Astrocyte (in vitro differentiated cells and primary cell): ENCODE measurements at places on chromosomes 7 and 10. TPM values are rescaled to one million over a fixed set of nuclear protein-coding genes. Genes with fewer than 3 reads are reported as not detected.

DNA sequence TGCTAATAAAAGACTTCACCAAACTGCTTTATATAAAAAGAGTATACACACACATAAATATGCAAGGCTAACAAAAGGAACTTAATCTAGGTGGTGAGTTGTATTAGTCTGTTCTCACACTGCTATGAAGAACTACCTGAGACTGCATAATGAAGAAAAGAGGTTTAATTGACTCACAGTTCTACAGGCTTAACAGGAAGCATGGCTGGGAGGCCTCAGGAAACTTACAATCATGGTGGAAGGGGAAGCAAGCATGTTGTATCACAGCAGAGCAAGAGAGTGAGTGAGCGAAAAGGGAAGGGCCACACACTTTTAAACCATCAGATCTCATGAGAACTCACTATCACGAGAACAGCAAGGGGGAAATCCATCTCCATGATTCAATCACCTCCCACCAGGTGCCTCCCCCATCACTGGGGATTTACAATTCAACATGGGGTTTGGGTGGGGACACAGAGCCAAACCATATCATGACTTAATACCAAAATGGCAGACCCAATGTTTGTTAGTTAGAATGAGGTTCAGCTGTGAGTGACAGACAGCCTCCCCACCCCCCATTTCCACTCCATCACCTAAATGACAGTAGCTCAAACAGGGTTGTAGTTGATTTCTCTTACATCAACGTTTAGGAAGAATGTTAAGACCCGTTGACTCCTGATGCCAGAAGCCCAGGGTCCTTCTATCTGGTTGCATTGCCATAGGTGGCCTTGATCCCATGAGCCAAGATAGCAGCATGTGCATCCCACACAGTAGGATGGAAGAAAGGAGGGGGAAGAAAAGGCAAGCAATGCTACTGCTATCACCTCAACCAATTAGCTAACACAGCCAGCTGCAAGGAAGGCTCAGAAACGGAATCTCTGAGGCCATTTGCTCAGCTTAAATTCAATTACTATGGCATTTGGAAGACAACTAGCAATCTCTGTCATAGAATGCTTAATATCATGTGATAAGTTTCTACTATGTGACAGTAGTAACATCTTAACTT, 77.0 kb downstream of the CCDC71L start:
- DNase-seq = no peak

- DNase-seq = peak; percentile 47
These were observed 7.6 kb upstream of the BAG3 start for GRCh38 chr10:119643306-119644204.

GRCh38 chr10:4545062-4545461, 280.9 kb upstream of the AKR1E2 start:
- no peak for DNase-seq

The DYNC1I1 gene
- 3.2 TPM in 2 replicates for total RNA-seq

The UCMA gene
- total RNA-seq = not detected in 2 replicates

The LRMDA gene
- total RNA-seq = 2.2 and 2.7 TPM in 2 replicates

The KCNIP2 gene
- total RNA-seq = 1.9 and 2.5 TPM in 2 replicates

The GARIN1A gene
- 2.7 and 5.9 TPM in 2 replicates for total RNA-seq
